Bronchus fibroblast of lung (primary cell): ENCODE measurements at places on chromosomes 7 and 10. TPM values are rescaled to one million over a fixed set of nuclear protein-coding genes. Genes with fewer than 3 reads are reported as not detected.

Gene C10orf88
- 5.4 and 5.8 TPM in 2 replicates for total RNA-seq

Gene HOXA3
- total RNA-seq: 1.3 and 2.9 TPM in 2 replicates

Gene TCERG1L
- total RNA-seq: not detected in 2 replicates

Gene SCIN
- not detected in 2 replicates for total RNA-seq

Gene NKX1-2
- total RNA-seq: not detected in 2 replicates

Gene FAM237B
- not detected in 2 replicates for total RNA-seq

Gene IL6
- total RNA-seq: 0.17 and 1.0 TPM in 2 replicates

Gene CAV1
- 569 and 638 TPM in 2 replicates for total RNA-seq

Gene NACAD
- 3.6 and 4.2 TPM in 2 replicates for total RNA-seq

Gene WNT16
- total RNA-seq: 0.15 and 0.17 TPM in 2 replicates

Gene SDK1
- total RNA-seq: 4.7 and 4.9 TPM in 2 replicates

Gene MNX1
- total RNA-seq: 0.17 TPM in 1 of 2 replicates, not detected in the other

Gene ZNF239
- 4.9 and 6.5 TPM in 2 replicates for total RNA-seq

Gene PLXNA4
- under 0.01 and 0.15 TPM in 2 replicates for total RNA-seq

Gene TAS2R41
- not detected in 2 replicates for total RNA-seq

Gene GPR26
- total RNA-seq: not detected in 2 replicates

Gene EZH2
- 15.5 and 17.1 TPM in 2 replicates for total RNA-seq

Gene PNLIPRP3
- total RNA-seq: not detected in 2 replicates

Gene SEPTIN7
- total RNA-seq: 91.7 and 147 TPM in 2 replicates

Gene SP8
- total RNA-seq: not detected in 2 replicates

Gene FGL2
- 0.15 and 0.34 TPM in 2 replicates for total RNA-seq

Gene CRPPA
- total RNA-seq: 0.74 and 1.0 TPM in 2 replicates

Gene PLEKHS1
- not detected in 2 replicates for total RNA-seq

Gene C10orf53
- not detected in 2 replicates for total RNA-seq

Gene PON1
- total RNA-seq: not detected in 2 replicates

Gene CCDC3
- total RNA-seq: 0.34 and 0.45 TPM in 2 replicates

Gene NAT16
- under 0.01 and 0.15 TPM in 2 replicates for total RNA-seq

Gene PTPRN2
- 0.50 and 0.74 TPM in 2 replicates for total RNA-seq

Gene SORCS3
- total RNA-seq: not detected in 2 replicates

Gene TMEM213
- not detected in 2 replicates for total RNA-seq

Gene HOXA11
- not detected in 2 replicates for total RNA-seq

Gene NPFFR1
- not detected in 2 replicates for total RNA-seq

Gene PAX2
- not detected in 2 replicates for total RNA-seq

Gene HABP2
- total RNA-seq: not detected in 2 replicates
